Occipital lobe (tissue), 3 donors: ENCODE measurements at places on chromosomes 6 and 20.

- DNase-seq = peak; percentile 72
Observed at GRCh38 chr6:116370760-116371119, at the start of gene DSE. Gene DSE, plus strand, starts transcription at chr6:116370947. Its CDS starts 28,304 bp downstream, at chr6:116399251.

GRCh38 chr6:39507331-39507998, 185.0 kb upstream of the KCNK16 start:
- DNase-seq = no peak

DNA sequence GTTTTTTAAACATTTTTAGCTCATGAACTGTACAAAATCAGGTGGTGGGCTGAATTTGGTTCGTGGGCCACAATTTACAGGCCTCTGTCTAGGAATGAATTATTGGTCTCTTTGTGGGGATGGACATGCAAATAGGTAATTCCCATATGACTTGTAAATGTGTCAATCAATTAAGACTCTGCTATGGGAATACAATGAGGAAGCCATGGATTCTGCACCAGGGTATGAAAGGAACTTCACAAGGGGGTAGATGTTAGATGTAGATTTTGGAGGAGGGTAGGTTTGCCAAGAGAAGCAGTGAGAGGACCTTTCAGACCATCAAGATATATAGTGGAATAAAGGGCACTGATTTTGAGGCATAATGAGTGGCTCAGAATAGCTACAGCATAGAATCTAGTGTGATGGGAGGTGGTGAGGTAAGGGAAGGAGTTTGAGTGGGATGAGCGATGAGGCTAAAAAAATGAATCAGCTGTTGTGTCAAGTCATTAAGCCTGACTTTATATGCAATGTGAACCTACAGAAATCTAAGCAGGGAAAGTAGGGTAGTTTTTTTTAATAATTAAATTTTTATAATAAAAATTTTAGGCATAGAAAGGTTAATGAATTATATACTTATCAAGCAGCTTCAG, 32.6 kb upstream of the RNF182 start:
- DNase-seq = no peak

DNA sequence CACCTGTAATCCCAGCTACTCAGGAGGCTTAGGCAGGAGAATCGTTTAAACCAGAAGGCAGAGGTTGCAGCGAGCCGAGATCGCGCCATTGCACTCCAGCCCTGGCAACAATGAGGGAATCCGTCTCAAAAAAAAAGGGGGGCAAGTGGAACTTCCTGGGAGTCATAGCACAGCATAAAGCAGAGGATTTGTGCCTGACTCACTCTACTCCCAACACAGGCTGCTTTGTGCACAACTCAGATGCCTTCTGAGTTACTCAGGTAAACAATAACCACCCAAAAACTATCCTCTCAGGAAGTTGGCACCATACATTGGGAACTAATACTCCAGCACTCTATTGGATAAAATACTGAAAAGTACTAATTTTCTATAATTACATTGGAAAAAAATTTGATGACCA, 2.5 kb upstream of the TMEM244 start:
- DNase-seq = no peak

DNA sequence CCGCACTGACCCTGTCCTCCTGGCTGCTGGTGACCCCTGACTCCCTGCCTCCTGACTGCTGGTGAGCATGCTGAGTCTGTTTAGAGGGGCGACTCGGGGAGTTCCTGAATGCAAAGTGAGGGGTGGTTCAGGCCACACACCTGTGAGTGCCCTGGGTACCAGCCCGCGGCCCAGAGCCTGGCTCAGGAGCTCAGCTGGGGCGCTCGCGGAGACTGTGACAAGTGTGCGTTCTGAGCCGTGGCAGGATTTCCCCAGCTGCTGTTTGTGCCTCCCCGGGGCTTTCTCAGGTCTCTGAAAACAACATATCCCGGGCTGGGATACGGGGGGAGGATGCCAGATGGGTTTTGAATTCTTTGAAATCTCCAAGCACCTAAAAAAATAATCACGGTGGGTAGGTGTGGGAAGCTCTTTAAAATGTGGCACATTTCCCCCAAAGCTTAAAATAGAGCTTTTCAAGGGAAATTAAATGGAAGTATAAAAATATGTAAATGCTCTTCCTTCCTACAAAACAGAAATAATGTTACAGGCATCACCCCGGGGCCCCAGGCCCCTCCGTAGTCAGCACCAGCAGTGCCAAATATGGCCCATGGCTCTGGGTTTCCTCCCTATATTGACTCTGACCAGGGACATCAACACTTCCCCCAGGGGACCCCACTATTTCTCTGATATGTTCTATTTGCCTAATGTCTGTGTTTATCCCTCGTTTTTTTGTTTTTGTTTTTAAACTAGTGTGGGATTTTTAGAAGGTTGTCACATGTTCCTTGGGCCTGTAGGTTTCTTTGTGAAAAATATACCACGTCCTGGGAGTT, 49.9 kb upstream of the TAGAP start:
- no peak for DNase-seq

DNA sequence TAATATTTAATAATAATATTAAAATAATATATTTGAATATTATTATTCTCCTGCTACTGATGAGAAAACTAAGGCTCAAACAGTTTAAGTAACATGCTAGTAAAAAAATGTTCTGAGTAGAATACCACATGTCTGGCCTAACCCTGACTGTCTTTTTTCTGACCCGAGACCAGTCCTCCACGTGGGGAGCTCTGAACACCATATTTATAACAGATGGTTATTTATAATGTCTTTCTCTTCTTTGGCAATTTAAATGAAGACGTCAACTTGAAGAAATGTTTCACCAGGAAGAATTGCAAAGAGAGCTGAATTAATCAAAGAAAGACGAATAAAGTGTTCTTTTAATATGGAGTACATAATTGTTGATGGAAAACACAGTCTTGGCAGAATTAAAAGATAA, 82.0 kb downstream of the SLC22A3 start:
- no peak for DNase-seq

DNA sequence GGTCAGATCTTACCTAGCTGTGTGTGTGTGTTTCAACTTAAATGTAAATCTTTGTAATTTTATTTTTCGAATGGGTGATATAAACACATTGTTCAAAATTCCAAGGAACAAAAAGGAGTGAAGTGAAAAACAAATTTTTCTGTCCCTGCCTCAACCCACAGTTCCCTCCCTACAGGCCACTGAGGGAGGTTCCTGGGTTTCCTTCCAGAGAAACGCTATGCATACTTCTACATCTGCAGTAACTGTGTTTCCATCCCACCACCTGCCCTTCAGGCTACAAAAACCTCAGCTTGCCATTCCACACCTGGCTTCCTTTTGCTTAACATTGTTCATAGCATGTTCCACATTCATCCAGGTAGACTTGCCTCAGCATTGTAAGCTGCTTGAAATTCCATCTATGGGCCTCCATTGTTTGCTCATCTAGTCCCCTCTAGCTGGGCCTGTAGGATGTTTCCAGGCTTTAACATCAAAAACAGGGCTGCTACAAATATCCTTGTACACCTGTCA, 12.0 kb downstream of the ANGPT4 start:
- no peak for DNase-seq

DNA sequence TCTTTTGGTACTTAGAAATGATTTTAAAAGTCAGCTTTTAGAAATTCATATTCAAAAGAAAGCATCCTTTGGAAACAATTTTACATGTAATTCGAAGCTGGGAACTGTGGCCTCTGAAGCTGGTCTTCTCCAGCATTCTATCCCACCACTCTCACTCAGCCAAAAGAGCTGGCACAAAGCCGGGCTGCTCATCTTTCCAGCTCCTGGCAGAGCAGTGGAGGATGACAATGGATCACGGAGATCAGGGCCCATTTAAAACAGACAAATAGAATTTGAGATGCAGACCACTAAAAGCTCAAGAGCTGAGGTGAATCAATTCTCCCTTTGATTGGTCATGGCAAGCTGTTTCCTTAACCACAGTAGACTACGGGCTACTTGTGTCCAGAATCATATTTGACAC, 60.6 kb downstream of the OTOR start:
- DNase-seq = no peak

- no peak for DNase-seq
Observed at GRCh38 chr6:53258076-53258773, 90.5 kb downstream of the ELOVL5 start.

GRCh38 chr6:142881761-142882160, 63.2 kb downstream of the HIVEP2 start:
- no peak for DNase-seq

DNA sequence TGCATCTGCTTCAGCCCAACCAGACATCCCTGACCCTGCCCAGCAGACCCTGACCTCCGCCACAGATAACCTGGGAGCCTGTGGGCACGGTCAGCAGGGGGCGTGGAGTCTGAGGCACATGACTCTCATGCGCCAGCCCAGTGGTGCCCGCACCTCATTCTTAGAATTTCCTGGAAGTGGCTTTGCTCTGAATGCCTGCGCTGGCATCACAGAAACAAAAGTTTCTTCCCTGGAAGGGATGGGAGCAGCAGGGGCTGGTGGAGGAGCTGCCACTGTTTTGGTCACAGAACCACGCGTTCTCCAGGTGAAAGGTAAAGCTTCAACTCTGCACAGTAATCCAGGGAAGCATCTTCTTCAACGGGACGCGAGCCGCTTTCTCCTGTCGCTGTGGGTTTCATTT, 67.9 kb upstream of the DUSP22 start:
- DNase-seq = no peak

DNA sequence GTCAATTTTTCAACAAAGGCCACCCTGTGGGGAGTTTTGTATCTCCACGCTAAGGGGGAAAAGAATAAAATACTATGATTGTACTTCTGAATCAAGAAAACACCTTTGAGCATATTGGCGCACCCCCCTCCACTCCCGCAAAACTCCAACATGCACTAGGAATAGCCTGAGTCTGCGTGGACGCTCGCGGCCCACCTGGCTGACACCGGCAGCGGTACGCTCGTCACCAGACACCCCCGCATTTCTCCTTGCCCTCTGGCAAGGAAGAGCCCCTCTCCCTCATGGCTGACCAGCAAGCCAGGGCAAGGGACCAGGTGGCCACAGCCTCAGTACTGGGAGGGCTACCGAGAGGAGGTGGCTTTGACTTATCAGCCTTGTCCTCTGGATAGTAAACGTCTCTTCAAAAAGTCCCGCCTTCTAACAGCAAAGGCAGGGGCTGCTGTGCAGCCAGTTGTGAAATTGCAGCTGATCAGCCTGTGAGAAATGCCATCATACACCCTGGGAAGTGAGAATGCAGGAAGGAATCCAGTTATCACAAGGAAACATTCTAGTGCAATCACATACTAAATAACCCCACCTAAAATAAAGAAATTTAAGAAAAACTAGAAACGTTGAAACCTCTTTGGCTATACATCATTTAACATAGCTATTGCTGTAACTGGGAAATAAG, 84.2 kb downstream of the HUS1B start:
- DNase-seq = no peak

GRCh38 chr20:32404017-32404416, 45.9 kb downstream of the ASXL1 start:
- DNase-seq = no peak

GRCh38 chr6:152391179-152391880, 245.8 kb downstream of the SYNE1 start:
- DNase-seq = no peak

GRCh38 chr20:57476084-57476526, 48.8 kb downstream of the CTCFL start:
- DNase-seq = no peak

DNA sequence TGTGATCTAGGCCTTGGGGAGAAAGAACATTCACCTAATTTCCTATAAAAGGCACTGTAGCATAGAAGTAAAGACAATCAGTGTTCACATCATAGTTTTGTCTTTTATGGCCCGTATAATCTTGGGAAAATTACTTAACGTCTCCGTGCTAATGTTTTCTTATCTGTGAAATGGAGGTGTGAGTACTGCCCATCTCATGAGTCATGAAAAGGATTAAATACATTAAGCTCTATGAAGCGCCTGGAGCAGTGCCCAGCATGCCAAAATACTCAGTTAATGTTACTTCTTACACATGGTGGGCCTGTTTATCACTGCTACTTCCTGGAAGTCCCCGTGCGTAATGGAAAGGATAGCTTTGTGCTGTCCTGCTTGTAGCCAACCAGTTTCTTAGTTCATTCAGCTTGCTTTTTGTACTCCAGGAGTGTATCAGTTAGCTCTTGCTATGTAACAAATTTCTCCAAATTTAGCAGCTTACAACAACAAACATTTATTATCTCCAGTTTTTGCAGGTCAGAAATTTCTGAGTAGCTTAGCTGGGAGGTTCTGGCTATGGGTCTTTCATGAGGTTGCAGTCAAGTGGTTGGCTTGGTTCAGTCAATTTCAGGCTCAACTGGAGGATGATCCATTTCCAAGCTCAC, 103.6 kb upstream of the BMP2 start:
- DNase-seq = no peak
